ENCODE measurements at places on chromosomes 7 and 10.

DNA sequence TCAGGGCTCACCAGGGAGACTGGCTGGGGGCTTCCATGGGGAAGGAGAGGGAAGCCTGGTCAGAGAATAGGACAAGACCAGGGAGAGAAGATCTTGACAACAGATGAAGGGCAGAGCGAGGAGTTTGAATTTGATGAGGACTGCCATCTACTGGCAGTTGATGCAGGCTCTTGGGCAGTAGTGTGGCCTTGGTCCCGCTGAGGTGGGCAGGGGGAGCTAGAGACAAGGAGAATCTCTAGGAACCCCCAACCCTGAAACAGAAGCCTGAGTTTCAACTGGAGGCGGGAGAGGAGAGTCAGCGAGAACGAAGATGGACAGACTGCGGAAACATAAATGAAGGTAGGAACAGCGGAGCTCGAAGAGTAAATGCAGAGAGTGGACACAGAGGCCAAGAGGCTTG lies 81.0 kb downstream of the PPP1R3C start:
- DNase-seq = no peak

DNA sequence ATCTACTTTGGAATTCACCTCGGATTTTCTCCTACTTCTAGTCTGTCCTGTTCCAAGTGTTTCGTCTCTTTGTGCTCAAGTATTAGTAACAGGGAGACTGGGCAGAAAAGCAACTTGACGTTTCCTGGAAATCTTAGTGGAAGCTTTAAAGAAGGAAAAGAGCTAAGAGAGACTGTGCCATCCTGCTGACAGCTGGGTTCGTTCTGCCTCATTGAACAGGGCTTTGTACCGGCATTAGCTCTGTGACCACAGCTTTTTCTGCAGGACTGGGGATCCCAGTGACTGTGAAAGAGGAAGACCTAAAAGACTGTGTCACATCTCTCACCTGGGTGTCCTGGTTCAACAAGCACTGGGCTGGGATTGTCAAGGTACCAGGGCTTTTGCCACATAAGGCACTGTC lies 70.8 kb upstream of the CDCA7L start:
- no peak for DNase-seq

- no peak for DNase-seq
Measured at GRCh38 chr7:32318300-32319011, 171.7 kb downstream of the LSM5 start.

- no peak for DNase-seq
Measured at GRCh38 chr7:80640846-80641245, 2.4 kb downstream of the CD36 start.

DNA sequence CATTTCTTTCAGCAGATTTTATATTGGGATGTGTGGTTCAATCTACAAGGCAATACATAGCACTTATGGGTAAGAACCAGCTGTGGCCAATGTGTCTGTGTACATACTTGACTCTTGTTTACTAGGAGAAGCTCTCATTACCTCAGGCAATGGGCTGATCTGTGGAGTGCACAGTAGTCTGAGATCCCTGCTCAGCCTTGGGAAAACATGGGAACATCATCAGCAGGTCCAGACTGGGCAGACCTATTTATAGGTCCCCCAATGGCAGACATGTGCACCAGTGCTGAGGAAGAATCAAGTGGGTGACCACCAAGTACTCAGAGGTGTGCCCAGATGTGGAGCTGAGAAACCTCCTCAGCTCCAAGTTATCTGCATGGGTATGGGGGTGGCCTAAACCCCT lies 349.7 kb downstream of the KIF20B start:
- no peak for DNase-seq

DNA sequence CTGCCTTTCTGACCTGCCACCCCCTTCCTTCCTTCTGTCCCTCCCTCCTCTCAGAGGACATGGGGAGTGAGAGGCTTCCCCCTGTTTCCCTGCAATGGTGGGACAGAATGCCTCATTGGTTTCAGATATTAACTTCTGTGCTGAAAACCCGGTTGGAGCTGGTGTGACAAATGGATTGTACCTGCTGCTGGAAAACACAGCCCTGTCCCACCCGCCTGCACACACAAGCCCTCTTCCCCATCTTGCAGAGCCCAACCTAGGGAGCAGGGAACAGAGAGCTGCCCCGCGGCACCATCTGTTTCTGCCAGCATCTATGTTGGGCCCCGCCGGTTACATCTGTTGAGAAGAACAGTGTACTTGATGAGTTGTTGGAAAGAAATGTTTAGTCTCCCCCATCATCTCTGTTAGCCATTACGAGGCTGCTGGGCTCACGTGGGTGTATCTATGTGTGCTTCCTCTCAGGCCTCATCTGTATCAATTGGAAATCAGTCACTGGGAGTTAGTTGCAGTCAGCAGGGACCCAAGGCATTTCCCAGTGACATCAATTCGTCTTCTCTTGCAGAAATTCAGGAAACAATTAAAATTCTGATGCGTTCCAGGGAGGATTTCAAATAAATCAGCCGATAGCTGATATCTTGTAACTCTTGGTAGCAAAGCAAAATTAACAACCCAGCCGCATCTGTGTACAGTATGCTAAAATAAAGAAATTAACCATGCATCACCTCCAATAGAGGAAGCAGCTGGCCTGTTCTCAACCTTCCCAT lies 725.6 kb upstream of the GALNT17 start:
- DNase-seq = no peak

DNA sequence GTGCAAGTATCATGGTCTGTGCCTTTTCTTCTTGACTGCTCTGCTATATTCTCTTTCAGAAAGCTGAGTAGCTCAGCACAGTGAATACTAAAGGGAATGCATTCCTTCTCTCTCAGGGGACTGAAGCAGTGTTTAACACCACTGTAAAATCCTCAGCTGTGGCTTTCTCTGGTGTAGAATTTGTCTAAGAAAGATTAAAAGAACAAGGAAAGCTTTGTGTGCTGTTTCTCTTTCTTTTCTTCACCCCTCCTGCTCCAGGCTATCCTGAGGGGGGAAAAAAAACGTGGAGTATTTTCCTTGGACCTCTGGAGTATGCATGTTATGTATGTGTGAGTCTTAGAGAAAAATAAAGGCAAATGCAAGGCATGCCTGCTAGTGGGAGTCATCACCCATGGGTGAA lies 383.9 kb downstream of the AUTS2 start:
- DNase-seq = no peak

DNA sequence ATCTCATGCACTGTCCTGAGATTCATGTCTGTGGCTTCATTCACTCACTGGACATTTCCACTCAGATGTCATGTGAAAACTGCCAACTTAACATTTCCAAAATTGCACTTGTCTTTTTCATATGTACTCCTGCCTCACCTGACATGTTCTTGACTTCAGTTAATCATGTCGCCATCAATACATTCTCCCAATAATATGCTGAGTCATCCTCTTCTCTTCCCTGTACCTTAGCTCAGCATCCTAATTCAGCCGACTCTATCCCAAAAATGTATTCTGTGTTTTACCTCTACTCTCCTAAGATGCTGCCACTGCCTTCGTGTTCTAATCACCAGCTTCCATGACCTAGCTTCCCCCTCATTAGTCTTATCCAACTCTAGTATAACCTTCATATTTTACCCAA lies 93.9 kb upstream of the GNAI1 start:
- DNase-seq = no peak

GRCh38 chr7:128408709-128409595 lies 830 bp downstream of the IMPDH1 start:
- no peak for DNase-seq

- no peak for DNase-seq
Measured at GRCh38 chr10:97788552-97789442, 17.0 kb upstream of the SFRP5 start.

DNA sequence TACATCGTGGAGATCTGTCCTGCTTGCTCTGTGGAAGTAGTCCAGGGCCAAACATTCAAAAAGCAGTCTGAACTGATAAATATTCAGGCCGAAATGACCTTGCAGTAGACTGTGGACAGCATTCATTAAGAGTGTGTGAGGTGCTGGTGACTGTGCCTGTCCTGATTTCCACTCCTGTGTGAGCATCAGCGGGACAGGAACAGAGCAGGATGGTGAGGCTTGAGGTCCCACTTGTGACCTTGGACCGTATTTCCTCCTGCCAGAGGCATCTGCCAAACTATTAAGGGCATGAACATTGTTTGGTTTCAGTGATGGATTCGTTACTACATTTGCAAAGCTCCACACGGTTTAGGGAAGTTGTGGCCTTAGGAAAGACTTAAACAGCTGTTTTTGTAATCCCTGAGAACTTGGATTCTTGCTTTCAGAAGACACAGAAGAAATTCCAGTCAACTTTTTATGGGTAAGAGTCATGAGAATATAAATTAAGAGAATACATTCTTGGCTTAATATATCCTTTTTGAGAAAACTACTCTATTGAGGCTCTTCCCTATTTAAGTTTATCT lies 32.8 kb downstream of the CCNY start:
- DNase-seq = no peak

DNA sequence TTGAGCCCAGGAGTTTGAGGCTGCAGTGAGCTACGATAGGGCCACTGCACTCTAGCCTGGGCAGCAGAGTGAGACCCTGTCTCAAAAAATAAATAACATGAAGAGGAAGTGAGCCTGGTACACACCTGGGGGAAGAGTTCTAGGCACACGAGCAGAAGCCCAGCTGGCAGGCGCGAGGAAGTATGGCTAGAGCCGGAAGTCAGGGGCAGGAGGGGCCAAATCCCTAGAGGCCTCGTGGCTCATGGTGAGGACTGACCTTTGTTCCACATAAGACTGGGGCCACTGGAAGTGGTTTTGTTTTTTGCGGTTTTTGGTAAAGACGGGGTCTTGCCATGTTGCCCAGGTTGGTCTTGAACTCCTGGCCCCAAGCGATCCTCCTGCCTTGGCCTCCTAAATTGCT lies 117.6 kb downstream of the HIP1 start:
- no peak for DNase-seq

DNA sequence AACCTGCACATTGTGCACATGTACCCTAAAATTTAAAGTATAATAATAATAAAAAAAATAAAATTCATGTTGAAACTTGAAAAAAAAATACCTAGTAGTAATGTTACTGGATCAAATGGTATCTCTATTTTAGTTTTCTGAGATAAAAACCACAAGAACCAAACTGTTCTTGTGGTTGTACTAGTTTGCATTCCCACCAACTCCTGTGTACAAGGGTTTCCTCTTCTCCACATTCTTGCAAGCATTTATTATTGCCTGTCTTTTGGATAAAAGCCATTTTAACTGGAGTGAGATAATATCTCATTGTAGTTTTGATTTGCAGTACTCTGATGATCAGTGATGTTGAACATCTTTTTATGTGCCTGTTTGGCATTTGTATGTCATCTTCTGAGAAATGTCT lies 177.7 kb downstream of the KIF20B start:
- no peak for DNase-seq

GRCh38 chr7:99041526-99041925 lies 102.4 kb downstream of the SMURF1 start:
- no peak for DNase-seq

- DNase-seq = no peak
Measured at GRCh38 chr7:156616269-156617202, 24.0 kb upstream of the RNF32 start.

- no peak for DNase-seq
Measured at GRCh38 chr7:113915956-113916355, 2.9 kb downstream of the PPP1R3A start.

DNA sequence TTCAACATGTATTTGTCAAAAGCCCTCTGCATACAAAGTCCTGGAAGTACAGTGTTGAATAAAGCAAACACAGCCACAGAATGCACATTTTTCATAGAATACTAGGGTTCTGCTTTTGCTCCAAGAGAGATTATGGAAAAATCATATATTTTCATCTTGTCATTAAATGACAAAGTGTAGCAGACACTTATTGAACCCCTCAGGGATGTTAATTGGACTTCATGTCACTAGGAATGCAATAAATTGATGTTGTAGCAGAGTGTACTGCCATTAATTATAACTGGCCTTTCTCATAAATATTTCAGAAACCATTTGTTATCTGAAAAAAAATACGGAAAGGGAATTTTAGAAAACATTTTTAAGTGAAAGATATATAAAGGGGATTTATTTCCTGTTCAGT lies 64.5 kb upstream of the TAC1 start:
- no peak for DNase-seq

GRCh38 chr7:148547951-148548350 lies 42.6 kb upstream of the C7orf33 start:
- DNase-seq = no peak

- no peak for DNase-seq
Measured at GRCh38 chr7:102471791-102472125, 7.0 kb downstream of the POLR2J start.

DNA sequence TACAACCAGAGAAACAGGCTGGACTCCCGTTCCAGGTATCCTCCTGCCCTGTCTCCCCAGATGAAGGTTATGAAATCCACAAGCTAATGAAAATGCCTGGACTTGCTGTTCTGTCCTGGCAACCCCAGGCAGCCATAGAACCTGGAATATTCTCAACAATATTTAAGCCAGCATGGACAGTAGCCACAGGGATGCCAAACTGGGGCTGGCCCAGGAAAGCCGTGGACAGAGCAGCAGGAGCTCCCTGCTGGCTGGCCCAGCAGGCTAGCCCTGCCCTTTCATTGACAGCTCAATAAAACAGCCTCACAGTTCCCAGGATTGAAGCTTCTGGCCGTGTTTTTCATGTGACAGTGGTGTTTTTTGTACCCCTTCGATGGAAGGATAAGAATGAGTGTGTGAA lies 230.6 kb downstream of the BMPER start:
- no peak for DNase-seq

- no peak for DNase-seq
Measured at GRCh38 chr10:52050429-52051047, 263.5 kb upstream of the DKK1 start.

- no peak for DNase-seq
Measured at GRCh38 chr10:27390681-27391080, 113.4 kb upstream of the RAB18 start.

DNA sequence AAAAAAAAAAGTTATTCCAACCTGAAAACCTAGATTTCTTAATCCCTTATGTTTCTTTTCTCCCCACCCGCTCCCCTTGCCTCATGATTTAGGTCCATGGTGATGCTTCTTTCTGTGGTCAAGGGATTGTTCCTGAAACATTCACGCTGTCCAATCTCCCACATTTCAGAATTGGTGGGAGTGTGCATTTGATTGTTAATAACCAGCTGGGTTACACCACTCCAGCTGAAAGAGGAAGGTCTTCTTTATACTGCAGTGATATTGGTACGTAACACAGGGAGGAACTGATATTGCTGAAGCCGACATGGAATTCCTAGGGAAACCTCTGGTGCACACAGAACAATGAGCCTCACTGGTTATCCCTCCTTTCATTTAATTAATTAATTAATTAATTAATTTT lies 22.7 kb downstream of the DHTKD1 start:
- no peak for DNase-seq
